Fibroblast of skin of left biceps (primary cell): ENCODE measurements at places on chromosomes 1 and 21.

DNA sequence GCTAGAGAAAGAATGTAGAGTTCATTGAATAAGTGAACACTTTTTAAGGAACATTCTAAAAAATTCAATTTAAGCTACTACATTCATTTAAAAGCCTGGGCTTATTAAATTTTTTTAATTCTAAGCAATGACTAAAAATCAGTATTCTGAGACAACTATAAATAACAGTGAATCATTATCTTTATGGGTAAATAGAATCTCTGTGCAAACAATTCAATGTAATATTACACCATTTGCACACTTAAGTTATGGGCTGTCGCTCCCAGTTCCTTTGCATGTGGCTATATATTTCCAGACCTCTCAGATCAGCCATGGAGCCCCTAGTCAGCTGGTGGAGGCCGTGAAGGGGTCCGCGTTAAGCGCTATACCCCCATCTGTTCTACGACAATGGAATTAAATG, 65.1 kb downstream of the KCNK1 start:
- DNase-seq: no peak

- DNase-seq: no peak
Observed at GRCh38 chr1:239931341-239931740, 160.3 kb upstream of the FMN2 start.

DNA sequence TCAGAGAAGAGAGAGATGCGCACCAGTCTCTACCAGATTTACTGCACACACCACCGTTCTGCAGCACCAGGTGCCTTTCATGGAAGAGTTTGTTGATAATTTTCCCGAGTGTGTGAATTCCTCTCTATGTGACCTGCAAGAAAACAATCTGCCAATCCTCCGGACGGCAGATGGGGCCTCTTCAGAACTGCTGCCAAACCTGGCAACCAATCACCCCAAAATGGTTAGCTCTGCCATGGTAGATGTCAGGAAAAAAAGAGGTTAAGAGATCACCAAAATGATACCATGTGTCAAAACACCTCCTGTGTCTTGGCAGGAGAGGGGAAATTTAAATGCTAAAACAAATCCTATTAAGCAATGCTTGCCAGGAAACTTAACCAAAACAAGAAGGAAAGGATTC, 96.5 kb downstream of the DAB1 start:
- DNase-seq: no peak

GRCh38 chr1:161200992-161201835, 953 bp upstream of the NDUFS2 start:
- DNase-seq: no peak

- DNase-seq: no peak
Observed at GRCh38 chr1:2300851-2301606, 72.9 kb downstream of the SKI start.

DNA sequence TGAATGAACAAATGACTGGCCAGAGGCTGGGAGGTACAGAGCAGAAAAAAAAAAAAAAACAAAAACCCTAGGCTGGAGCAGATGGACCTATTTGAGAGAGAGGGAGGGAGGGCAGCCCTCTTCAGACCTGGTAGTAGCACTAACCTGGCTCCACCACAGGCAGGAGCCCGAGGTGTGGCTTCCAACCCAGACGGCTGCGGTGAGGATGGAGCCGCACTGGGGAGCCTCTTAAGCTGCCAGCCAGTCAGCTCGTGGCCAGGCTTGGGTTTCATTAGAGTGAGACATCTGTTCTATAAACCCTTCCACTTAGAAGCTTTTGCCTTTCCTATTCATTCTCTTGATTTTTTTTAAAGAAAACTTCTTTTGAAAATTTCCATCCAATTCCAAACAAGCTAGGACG, 16.8 kb downstream of the LGR6 start:
- no peak for DNase-seq

DNA sequence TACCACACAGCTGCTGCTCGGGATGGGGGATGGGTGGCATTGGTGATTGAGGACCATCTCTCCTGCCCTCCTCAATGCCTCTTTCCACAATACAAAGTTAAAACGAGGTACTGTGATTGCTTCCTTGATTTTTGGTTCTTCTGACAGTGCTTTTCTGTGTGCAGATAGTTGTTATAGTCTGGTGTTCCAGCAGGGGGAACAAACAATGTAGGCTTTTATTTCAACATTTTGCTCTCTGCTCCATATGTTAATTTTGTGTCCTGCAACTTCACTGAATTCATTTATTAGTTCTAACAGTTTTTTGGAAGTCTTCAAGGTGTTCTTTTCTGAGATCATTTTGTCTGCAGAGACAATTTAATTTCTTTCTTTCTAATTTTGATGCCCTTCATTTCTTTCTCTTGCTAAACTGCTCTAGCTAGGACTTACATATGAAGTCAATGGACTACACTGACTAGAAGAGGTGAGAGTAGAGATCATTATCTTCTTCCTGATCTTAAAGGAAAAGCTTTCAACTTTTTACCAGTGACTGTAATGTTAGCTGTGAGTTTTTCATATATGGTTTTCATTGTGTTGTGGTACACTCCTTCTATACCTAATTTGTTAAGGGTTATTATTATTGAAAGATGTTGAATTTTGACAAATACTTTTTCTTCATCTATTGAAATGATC, 45.4 kb downstream of the TNFSF18 start:
- no peak for DNase-seq

DNA sequence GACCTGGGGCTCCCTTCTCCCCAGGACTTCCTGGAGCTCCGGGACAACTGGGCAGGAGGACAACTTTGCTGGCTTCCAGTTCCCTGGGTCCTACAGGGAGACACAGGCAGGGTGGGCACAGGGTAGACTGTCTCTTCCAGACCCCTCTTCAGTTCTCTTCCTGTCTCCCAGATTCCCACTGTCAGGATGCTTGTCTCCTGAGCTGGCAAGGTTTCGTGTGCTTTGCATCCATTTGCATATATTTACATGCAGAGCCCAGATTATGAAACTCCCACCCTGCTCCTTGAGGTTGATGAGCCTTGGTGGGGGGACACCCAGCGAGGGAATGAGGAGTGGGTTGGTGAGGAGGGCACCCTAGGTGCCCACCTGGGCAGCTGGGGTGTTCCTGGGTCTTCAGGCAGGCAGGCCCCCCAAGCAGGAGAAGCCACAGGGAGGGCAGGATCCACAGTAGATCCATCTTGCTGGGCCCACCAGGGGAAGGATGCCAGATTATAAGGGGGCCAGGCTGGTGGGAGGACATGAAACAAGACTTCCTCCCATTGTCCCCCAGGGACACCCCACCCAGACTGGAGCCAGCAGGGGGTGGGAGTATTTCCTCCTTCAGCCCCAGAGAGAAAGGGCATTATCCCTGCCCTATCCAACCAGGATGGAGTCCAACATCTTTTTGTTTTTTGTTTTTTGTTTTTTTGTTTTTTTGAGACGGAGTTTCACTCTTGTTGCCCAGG, at the start of gene FCN3:
TSS of gene FCN3 (minus strand) at position 463 of the 725 bp plus-strand sequence. CDS start at position 457, 6 bp downstream.
- no peak for DNase-seq

DNA sequence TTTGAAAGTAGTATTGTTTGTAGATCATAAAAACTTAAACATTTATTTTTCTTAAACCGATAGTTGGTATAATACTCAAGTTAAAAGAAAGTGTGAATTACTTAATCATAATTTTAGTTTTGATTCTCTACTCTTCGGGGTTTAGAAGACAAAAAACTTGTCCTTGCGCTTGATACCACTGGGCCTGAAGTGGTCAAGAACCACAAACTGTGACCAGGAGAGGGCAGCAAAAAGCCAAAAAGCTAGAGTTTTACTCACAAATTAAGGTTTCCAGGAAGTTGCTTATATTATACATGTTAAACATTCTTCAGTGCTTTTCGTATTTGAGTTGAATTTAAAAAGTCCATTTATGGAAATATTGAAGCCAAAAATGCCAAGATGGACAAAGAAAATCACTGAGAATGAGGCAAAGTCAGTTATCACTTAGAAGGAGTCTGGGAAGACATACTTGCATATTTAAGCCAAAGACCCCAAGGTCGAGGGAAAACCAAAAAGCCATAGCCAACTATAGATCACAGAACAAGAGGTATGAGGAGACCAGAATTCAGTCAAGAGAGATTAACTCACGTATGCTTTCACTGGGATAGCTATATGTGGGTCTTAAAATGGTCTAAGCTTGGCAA, 34.2 kb downstream of the EFCAB7 start:
- peak; percentile 12 for DNase-seq

DNA sequence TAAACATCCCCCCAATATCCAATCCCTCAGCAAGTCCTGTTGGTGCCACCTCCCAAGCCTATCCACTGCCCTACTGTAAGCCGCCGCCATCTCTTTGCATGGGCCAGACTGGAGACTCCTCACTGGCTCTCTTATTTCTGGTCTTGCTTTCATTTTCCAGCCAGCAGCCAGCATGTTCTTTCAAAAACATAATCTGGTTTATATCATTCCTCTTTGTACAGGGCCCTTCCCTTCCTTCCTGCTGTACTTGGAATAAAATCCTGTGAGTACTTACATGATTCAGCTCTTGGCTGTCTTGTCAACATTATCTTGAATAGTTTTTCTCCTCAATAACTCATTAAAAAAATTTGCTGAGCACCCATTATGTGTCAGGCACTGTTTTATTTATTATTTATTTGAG, 28.2 kb downstream of the TLR5 start:
- no peak for DNase-seq

DNA sequence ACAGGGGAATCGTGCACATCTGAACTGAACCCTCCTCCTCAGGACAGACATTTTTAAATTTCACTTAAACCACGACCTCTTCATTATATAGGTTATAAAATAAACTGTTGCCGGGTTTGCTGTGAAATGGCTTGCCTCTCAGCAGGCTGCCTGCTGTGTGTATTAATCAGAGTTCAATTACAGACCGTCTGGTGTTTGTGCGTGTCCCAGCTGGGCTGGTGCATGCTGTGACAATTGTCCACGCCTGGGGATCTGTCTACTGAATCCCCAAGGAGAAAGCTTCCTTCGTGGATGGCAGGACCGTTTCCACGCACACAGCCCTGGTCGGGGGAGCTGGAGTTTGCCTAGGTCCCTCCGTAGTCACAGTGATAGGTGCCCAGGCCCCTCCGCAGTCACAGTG, 13.4 kb upstream of the AGPAT3 start:
- no peak for DNase-seq

GRCh38 chr1:86858524-86859261, 55.2 kb downstream of the SELENOF start:
- DNase-seq: no peak

GRCh38 chr1:167638064-167638463, 8.0 kb downstream of the RCSD1 start:
- DNase-seq: no peak

- no peak for DNase-seq
Observed at GRCh38 chr1:154747740-154748404, 122.2 kb downstream of the KCNN3 start.

DNA sequence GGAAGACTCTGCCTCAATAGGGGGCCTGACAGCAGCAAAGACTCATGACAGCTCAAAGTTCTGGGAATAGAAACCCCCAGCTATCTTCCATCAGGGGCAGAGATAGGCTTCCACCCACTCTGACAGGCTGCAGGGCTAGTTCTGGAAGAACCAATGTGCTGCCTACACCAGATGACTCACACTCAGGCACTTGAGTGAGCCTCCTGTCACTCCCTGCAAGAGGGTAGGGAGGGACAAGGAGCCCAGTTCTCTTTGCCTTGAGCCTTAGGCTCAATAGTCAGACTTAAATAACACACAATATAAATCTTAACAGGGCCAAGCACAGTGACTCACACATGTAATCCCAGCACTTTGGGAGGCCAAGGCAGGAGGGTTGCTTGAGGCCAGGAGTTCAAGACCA, 386.4 kb downstream of the HHAT start:
- no peak for DNase-seq

- DNase-seq: no peak
Observed at GRCh38 chr1:198829944-198830343, 191.1 kb downstream of the PTPRC start.

- no peak for DNase-seq
Observed at GRCh38 chr1:201708085-201708512, 120.9 kb upstream of the IPO9 start.

- no peak for DNase-seq
Observed at GRCh38 chr1:235702412-235702811, 52.8 kb upstream of the GNG4 start.

GRCh38 chr1:35845766-35846165, 37.2 kb upstream of the AGO1 start:
- no peak for DNase-seq

DNA sequence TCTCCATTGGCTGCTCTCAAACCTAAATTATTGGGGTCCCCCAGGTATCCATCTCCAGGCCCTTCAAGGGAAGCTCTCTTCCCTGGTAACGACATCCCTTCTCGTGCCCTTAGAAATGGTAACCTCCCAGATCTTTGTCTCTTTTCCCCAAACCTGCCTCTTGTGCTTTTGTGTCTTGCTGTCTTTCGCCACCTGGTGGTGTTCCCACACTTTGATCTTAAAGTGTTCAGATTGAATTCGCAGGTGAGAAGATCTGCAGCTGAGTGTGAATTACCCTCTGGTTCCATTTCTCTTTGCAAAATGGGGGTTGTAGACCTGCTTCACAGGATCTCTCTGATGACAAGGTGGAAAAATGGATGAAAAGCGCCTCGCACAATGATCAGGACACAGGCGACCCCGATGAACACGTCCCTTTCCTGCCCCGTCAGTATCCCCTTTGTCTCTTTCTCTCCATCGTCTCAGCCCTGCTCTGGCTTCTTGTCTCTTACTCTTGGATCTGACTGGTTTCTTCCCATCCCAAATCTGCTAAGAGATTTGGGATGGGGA, 53.1 kb downstream of the DOP1B start:
- no peak for DNase-seq

GRCh38 chr1:100411574-100411973, 59.3 kb downstream of the CDC14A start:
- DNase-seq: no peak

DNA sequence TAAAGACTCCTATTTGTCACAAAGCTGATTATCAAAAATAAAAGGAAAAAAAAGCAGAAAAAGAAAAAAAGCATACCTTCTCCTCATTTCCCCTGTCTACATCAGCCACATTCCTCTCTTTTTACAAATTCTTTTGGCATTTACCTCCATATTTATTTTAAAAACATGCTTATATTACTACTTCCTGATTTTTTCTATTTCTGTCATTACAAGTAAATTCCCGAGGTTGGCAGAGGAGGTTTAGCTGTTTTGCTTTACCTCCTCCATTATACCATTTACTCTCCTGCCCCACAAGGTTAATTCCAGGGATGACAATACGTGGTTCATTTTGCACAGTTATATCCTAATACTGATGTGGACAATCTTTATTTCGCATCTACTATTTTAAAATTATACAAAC, 26.3 kb upstream of the CD34 start:
- no peak for DNase-seq

DNA sequence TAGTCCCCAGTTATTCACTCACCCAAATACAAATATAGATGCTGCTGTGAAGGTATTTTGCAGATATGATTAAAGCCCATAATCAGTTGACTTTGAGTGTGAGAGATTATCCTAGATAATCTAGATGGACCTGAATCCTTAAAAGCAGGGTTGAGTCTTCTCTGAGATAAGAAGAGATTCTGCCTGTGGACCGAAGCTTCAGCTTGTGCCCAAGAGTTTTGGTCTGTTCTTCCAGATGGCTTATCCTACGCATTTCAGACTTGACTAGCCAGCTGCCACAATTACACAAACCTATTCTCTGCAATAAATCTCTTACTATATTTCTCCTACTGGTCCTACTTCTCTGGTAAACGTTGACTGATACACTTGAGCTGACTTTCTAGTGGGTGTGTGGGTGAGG, 145.1 kb downstream of the KCNJ6 start:
- DNase-seq: no peak
